ENCODE measurements at places on chromosomes 5 and 9. TPM values are rescaled to one million over a fixed set of nuclear protein-coding genes. Genes with fewer than 3 reads are reported as not detected.

Gene ANXA2R
- 38.7 TPM for total RNA-seq

Gene GGTA1
- total RNA-seq, result 0.69 TPM

GRCh38 chr9:111854799-111855198 lies 41.8 kb upstream of the UGCG start:
- H3K4me3 ChIP-seq, result no peak overlapping the region
- H3K4me1 ChIP-seq, result no peaks in the 10 kb centered on the region
- no peak overlapping the region for H3K27ac ChIP-seq
- no peak for DNase-seq
- no peaks in the 10 kb centered on the region for H3K36me3 ChIP-seq

GRCh38 chr5:75584641-75585040 lies 26.6 kb upstream of the ANKDD1B start:
- H3K36me3 ChIP-seq, result peaks cover 24% of the 10 kb centered on the region
- H3K27me3 ChIP-seq, result no peaks in the 10 kb centered on the region
- H3K27ac ChIP-seq, result no peak overlapping the region
- no peak overlapping the region for H3K4me3 ChIP-seq
- H3K4me1 ChIP-seq, result peaks cover 3% of the 10 kb centered on the region
- no peak for DNase-seq

DNA sequence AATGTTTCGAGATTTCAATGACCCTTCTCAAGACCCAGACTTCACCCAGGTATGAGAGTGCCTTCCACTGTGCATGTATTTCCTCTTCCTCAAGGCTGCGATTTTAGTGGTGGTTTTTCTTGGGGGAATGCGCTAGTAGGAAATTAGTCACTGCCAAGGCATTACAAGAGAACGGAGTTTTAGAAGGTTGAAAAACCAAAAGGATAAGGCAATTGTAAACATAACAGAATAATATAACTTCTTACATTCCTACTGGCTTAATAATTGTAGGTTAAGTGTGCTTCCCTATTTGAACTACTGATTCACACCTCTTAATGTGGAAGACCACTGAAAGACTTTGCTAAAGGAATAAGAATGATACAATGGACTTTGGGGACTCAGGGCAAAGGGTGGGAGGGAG lies 38.9 kb downstream of the ACO1 start:
- DNase-seq, result no peak
- H3K27me3 ChIP-seq, result no peaks in the 10 kb centered on the region
- peaks cover 6% of the 10 kb centered on the region for H3K36me3 ChIP-seq
- no peaks in the 10 kb centered on the region for H3K4me1 ChIP-seq
- no peak overlapping the region for H3K27ac ChIP-seq

DNA sequence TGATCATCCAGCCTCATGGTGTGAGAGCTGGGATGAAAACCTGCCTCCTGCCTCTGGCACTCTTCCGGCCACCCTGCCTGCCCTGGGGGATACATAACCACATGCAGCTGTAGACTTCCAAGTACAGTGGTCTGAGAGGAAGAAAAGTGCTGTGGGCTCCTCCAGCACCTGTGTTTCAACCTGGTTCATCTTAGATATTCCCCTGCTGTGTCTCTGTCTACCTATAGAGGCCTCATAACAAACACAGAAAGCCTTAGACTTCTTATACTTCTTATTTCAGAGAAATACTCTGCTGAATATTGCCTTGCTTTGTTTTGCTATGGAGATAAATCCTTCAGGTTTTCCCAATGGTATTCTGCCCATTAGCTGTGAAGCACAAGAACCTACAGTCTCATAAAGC lies 19.6 kb upstream of the TNFAIP8 start:
- DNase-seq, result no peak
- H3K27me3 ChIP-seq, result no peaks in the 10 kb centered on the region
- peaks cover 90% of the 10 kb centered on the region for H3K4me1 ChIP-seq
- H3K36me3 ChIP-seq, result no peaks in the 10 kb centered on the region
- H3K4me3 ChIP-seq, result peak overlapping the region; percentile 87

GRCh38 chr5:98899456-98899855 lies 29.4 kb downstream of the CHD1 start:
- no peak for DNase-seq
- no peak overlapping the region for H3K4me3 ChIP-seq
- H3K36me3 ChIP-seq, result peaks cover 98% of the 10 kb centered on the region
- no peak overlapping the region for H3K27ac ChIP-seq
- no peaks in the 10 kb centered on the region for H3K4me1 ChIP-seq

DNA sequence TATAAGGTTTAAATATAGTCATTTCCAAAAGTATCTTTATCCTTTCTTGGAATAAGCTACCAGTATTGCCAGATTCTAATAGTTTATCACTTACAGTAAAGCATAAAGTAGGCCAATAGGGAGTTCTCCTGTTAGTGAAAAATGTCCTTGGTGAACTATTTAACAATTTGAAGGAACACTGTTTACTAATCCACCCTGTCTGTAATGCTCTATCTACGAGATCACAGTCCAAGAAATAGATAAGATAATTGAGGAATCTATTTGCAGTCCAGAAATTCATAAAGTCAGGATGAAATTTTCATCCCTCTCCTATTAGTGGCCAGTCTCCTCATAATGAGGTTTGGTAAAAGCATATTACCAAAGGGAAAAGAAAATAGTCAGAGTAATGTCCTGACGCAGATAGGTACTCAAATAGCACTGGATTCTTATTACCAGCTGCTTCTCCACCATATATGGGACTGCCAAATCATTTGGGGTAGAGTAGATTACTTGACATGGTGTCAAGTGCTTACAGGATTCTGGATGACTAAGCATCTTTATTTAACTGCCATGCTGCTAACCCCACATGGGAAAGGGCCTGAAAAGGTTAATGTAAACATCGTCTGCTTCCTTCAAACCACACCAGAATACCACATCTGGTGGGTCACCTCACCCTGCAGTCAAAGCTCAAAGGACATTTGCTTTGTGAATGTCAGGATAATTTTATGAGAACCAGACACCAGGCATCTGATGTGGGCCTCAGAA lies 808.1 kb downstream of the EFNA5 start:
- H3K36me3 ChIP-seq, result no peaks in the 10 kb centered on the region
- no peaks in the 10 kb centered on the region for H3K4me1 ChIP-seq
- H3K4me3 ChIP-seq, result no peak overlapping the region
- no peak overlapping the region for H3K27ac ChIP-seq
- DNase-seq, result no peak
- H3K27me3 ChIP-seq, result no peaks in the 10 kb centered on the region

DNA sequence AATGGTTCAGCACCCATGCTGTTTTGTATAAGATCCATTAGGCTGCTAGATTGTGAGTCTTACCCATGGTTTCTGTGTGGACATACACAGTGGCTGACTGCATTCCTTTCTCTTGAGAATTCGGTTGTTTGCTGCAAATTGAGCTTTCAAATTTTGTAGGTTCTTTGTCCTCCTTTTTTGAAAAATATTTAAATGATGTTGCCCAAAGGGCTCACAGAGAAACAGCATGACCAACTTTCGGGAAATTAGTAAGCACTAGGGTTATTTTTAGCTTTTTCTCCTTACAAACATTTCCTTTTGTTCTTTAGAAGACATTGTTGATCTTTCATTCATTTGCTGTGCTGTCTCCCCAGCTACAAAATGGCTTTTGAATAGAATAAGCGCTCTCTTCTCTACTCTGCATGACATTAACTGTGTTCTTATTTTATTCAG lies 79.4 kb downstream of the NLN start:
- DNase-seq, result no peak
- no peaks in the 10 kb centered on the region for H3K36me3 ChIP-seq
- H3K27ac ChIP-seq, result no peak overlapping the region

- no peaks in the 10 kb centered on the region for H3K36me3 ChIP-seq
- DNase-seq, result no peak
- H3K4me1 ChIP-seq, result no peaks in the 10 kb centered on the region
- H3K27me3 ChIP-seq, result no peaks in the 10 kb centered on the region
- no peak overlapping the region for H3K4me3 ChIP-seq
Measured at GRCh38 chr9:122642226-122642625, 15.2 kb downstream of the OR1B1 start.
